ENCODE measurements at places on chromosomes 12 and 14. TPM values are rescaled to one million over a fixed set of nuclear protein-coding genes. Genes with fewer than 3 reads are reported as not detected.

- no peak for DNase-seq
Measured at GRCh38 chr14:71751264-71751663, 181.0 kb upstream of the RGS6 start.

DNA sequence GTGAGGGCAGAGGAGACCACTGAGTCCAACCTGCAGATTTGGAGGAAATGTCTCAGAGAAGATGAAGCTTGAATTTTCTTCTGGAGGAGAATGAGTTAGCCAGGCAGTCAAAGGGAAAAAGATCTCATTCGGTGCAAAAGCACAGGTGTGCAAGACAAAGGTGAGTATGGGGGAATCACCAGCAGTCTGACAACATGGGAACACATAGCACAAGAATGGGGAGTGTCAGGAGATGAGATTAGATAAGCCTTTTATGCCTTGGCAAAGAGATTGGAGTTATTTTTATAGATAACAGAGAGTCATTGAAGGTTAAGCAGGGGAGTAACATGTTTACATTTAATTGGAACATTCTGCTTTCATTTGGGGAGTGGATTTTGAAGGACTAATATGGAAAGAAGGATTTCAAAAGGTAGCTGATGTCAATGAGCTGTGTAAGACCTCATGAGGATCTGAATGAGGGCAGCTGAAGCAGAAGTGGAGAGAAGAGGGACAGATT lies 171.3 kb upstream of the NTF3 start:
- DNase-seq, result no peak

DNA sequence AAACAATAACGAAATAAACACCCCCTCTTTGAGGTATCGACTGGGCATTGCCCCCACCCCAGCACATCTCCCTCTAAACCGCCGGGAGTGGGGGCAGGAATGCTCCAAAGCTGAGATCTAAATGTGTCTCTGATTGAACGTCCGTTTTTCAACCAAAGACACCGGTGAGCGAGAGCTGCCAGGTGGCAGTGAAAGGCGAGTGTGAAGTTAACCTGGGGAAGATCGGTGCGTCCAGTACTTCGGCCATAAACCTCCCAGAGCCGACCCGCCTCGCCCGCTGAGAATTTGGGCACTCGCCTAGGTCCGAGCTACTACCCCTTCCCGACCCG lies 625 bp downstream of the ANGEL1 start:
- peak; percentile 60 for DNase-seq

DNA sequence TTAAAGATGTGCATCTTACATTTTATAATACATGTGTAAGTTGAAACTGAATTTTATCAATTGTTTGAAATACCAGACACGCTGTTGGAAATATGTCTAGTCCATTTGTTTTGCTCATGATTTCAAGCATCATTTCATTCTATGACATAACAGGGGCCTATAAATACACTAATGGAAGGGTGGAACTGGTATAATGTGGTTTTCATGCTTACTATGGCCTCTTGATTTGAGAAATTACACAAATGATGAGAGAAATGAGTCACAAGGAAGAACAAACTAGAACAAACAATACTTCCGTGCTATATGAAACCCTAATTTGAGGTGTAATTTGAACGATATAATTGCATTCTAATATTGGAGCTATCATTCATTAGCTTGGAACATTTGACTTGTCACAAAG lies 663.4 kb downstream of the SLC16A7 start:
- no peak for DNase-seq

DNA sequence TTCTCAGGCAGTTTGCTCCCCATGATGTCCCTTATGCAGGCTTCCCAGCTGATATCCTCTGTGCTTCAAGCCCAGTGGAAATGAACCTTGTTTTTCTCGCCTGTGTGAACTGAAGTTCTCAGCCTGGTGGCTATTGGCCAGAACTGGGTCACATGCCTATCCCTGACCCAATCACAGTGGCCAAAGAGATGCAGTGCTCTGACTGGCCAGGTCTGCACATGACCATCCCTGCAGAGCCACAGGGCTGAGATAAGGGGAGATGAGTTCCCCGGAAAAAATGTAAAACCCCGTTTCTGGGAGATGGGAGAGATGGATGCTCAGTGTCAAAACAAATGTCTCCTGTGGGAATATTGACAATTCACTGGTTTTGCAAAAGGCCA lies 34.7 kb upstream of the FZD10 start:
- peak; percentile 35 for DNase-seq

- no peak for DNase-seq
Measured at GRCh38 chr14:23346693-23347405, 5.8 kb downstream of the SLC22A17 start.

- no peak for DNase-seq
Measured at GRCh38 chr12:25186038-25186787, 8.7 kb downstream of the DNAI7 start.

GRCh38 chr14:56170028-56170427 lies 51.8 kb downstream of the PELI2 start:
- DNase-seq, result no peak

DNA sequence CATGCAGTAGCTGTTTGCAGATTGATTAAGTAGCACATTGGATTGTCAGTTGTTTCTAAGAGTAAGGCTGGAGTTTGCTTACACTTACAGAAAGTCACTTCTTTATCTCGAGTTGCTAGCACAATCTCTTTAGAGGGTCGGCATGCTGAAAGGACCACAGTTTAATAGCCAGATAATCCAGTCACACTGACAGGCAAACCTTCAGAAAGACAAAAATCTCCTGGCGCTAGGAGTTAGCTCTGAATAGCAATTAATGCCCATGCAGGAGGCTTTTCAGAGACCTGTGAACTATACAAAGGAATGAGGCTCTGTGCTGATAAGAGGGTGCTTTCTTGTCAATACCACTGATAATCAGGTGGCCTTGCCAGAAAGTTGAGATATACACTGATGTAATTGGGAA lies 1043.0 kb downstream of the AACS start:
- DNase-seq, result no peak

GRCh38 chr12:112828541-112828940 lies 37.0 kb downstream of the RPH3A start:
- DNase-seq, result no peak

DNA sequence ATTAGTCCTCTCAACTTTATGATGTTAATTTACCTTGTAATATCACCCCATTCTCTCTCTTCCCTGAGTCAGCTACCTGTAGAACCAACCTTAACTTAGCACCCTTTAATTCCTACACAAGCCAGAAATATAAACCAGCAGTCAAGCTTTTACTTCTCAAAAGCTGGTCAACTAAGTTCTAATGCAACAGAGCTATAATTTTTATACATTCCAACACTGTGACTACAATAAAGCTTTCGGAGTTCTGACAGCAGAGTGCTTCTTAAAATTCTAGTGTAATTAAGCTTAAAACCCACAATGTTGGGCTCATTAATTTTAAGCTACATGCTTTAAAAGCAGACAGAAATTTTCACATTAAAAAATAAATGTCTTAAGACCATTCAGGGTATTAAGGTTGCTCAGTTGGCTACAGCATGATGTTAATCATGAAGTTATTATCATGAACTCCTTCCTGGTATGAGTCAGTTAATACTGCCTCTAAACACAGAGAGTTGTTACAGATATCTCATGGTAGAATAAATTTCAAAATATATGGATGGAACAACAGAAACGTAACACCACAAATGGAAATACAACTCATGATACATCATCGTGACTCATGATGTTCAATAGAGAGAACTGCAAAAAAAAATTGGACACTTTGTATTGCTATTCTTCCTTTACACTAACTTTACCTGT lies 126.7 kb downstream of the EPS8 start:
- DNase-seq, result no peak

GRCh38 chr14:71452539-71452938 lies 479.7 kb upstream of the RGS6 start:
- no peak for DNase-seq

- no peak for DNase-seq
Measured at GRCh38 chr12:90338365-90338764, 616.6 kb downstream of the CCER1 start.

GRCh38 chr12:23290627-23291330 lies 658.7 kb downstream of the SOX5 start:
- no peak for DNase-seq

DNA sequence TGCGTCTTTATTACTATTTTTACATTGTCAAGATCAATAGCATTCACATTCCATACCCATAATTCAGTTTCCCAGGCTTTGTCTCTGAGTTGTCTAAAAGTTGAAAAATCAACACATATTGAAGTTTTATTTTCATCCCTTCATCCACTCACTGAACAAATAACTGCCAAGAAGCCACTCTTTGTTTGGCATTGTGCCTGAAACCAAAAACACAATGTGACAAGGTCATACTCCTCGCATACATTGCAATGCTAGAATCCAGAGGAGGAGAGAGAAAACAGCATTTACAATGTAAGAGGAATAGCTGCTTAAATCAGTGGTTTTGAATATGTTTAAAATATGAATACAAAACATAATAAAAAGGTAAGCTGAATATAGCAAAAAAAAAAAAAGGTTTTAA lies 71.8 kb downstream of the CCDC60 start:
- DNase-seq, result no peak

GRCh38 chr12:128861226-128862016 lies 8.1 kb downstream of the GLT1D1 start:
- DNase-seq, result no peak

DNA sequence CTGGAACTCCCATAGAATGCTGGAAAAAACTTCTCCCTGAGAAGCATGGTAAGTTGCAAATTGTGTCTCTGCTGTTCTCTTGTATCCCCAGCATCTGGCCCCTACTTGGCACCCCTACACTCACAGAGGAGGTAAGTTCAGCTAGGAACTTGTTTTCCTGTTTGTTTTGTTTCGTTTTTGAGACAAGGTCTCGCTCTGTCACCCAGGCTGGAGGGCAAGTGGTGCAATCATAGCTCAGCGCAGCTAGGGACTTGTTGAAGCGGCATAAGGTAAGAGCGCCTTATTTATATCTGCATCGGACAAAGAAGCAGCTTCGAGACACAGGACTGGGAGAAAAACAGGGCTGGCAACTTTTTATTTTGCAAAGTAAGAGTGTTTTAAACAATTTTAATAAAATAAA lies 18.5 kb upstream of the ANO2 start:
- DNase-seq, result no peak

DNA sequence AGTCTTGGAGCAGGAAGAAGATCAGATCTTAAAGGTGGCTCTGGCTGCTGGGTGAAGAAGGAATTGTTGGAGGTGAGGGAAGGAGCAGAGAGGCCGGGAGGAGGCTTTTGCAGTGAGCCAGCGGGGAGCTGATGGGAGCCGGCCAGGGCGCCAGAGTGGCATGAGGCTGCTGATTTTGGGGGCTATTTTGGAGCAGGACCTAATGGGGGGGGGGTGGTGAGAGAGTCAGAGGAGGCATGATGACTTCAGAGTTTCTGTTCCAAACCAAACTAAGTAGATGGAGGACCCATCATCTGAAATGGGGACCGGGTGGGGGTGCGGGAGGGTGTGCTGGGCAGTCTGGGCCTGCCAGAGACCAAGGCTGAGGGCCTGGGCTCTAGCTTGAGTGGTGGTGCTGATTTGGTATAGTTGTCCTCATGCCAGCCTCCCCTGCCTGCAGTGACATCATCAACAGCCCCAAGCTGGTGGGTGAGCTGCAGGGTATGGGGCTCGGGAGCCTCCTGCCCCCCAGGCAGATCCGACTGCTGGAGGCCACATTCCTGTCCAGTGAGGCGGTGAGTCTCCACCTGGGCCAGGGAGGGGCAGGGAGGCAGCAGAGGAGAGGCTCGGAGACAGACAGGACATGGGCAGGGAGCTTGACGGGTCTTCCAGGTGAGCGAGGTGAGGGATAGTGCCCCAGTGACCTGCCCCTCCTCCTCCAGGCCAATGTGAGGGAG lies 6.2 kb downstream of the TNFAIP2 start:
- DNase-seq, result no peak

GRCh38 chr12:43982544-43982943 lies 146.7 kb downstream of the TMEM117 start:
- DNase-seq, result no peak

- no peak for DNase-seq
Measured at GRCh38 chr12:91364471-91365184, 182.0 kb upstream of the DCN start.

- peak; percentile 27 for DNase-seq
Measured at GRCh38 chr12:67355428-67356379, 86.5 kb downstream of the CAND1 start.

DNA sequence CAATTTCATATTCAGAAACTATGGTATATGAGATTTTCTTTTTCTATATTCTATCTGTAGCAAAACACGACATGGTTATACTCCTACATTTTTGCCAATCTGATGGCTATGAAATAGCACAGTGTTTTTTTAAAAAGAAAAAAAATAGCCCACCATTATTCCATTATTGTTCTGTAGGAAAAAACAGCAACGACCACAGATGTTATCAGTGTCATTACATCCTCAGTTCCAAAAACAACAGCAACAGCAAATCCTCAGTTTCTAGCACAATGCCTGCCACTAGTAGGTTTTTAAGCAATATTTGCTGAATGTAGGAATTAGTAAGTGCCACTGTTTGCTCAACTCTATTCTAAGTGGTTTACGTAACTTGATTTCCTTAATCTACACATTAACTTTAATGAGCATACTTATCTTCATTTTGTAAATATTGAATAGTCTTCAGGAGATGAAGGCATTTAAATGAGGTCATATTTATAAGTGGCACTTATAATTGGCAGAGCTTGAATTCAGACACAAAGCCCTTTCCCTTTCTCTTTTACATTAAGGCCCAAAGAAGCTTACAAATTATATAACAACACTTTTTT lies 8.3 kb downstream of the RNASE6 start:
- DNase-seq, result no peak

GRCh38 chr12:117214797-117215196 lies 24.5 kb upstream of the FBXO21 start:
- no peak for DNase-seq

GRCh38 chr12:80715713-80716249 lies 931 bp upstream of the MYF5 start:
- no peak for DNase-seq

DNA sequence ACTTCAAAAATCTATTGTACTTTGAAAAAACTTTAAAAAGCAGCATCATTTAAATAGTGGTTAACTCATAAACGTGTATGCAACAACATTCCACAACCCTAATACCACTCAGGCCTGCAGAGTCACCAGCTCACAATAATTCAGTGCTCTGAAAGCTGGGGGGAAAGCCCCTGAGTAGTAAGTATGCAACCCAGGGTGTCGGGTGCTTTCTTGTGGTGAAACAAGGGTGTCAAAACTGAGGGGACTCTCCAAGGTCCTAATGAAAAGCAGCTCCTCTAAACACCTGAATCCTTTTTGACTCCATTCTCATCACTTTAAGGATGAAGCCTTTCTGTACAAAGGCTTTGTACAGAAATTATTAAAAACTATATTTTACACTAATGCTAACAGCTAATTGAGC lies 33.7 kb downstream of the FGFR1OP2 start:
- no peak for DNase-seq

BIN2 gene
- 1.1 TPM for total RNA-seq

RPS6KL1 gene
- total RNA-seq, result 42.4 TPM

GPR68 gene
- total RNA-seq, result 5.8 TPM

VRTN gene
- not detected for total RNA-seq

ERBB3 gene
- 4.7 TPM for total RNA-seq

FRS2 gene
- 78.7 TPM for total RNA-seq

ZFHX2 gene
- total RNA-seq, result 4.2 TPM

IFNG-AS1 gene
- total RNA-seq, result not detected

DPY19L2 gene
- 43.7 TPM for total RNA-seq

USP44 gene
- 4.4 TPM for total RNA-seq

NEUROD4 gene
- 9.9 TPM for total RNA-seq

C14orf132 gene
- total RNA-seq, result 91.6 TPM

CLEC1A gene
- 0.54 TPM for total RNA-seq

DAO gene
- total RNA-seq, result not detected
